ENCODE measurements at places on chromosomes 7 and 10.

- DNase-seq: no peak
Observed at GRCh38 chr10:81428456-81429134, 446.4 kb upstream of the NRG3 start.

DNA sequence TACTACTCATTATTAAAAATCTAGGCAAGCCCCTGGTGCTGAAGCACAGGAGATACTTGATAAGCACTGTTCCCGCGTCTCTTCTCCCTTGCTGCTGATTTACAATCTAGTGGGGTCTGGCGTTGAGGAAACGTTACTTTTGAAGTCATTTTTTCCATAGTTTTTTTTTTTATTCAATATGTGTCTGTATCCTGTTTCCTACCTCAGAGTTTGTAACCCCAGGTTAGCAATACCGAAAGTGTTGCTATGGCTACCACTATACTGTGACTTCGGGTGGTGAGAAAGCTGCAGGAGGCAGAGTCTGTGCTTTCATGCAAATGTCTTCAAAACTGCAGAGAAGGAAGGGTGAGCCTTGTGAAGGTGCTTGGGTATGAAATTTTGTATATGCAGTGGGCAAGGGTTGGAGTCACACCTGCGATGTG, 458.8 kb upstream of the GHITM start:
- DNase-seq: no peak

- DNase-seq: peak; percentile 37
Observed at GRCh38 chr7:35699796-35700305, 4.9 kb upstream of the HERPUD2 start.

DNA sequence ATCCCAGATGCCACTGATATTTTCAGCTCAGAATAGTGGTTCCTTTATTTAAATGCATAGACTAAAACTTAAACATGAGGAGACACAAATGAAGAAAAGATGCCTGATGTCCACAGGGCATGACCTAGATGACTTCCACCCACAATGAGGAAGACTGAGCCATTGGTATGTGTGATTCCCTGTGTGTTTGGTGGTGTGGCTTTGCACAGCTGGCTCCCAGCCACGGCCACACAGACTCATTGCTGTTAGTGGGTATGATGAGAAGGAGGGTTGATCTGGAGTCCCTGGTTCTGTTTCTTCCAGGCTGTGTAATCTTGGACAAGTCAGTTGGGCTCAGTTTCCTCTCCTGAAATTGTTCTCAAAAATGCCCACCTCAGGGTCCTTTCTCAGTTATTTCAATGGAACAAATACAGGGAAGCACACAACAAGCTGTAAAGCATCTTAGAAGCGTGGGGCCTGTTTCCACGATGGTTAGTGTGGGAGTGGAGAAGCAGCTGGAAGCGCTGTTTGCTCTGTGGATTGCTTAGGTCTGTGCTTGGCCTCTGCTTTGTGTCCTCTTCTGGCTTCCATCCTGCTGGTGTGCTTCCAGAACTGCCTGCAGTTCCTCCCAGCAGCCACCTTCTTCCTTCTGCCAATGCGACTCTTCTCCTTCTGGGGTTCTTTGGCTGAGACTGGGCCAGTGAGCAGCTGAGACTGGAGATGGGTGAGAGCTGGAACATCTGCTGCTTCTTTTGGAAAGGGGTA, 303.7 kb downstream of the BMPER start:
- DNase-seq: no peak

GRCh38 chr7:47670729-47671128, 88.8 kb upstream of the TNS3 start:
- DNase-seq: no peak

DNA sequence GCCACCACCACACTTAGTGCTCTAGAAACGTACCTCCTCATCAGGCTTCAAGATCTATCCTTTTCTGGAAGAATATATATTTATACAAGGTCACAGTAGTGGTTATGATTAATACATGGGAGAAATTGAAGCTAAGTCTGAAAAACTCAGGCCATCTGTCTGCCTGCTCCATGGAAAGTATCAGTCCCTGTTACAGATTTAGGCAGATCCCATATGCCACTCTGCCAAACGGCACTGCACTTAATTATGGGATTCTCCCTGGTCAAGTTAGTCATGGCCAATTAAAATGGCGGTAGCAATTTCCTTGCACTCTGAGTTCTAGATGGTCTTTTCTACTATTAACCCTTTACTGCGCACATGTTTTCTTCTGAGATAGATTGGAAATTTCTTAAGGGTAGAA, 740.0 kb downstream of the SUGCT start:
- no peak for DNase-seq

- no peak for DNase-seq
Observed at GRCh38 chr7:117862378-117862777, 10.9 kb downstream of the CTTNBP2 start.

DNA sequence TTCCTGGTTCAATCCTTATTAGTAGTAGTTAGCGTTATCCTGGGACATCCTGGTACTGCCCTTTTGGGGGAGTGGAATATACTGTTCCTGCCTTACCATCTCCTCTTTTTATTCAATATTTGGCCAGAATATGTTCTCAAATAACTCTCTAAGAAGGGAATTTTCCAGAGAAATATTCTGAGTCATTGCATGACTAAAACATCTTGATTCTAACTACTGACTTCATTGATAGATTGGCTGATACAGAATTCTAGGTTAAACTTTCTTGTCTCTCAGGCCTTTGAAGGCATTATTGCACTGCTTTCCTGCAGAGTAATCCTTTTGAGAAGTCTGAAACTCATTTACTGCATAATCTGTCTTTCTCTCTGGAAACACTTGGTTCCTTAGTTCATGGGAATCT, 275.5 kb upstream of the DGKB start:
- DNase-seq: peak; percentile 11

- DNase-seq: no peak
Observed at GRCh38 chr7:22296916-22297315, 60.0 kb downstream of the RAPGEF5 start.

GRCh38 chr10:55495555-55495954, 694.5 kb upstream of the PCDH15 start:
- DNase-seq: no peak

DNA sequence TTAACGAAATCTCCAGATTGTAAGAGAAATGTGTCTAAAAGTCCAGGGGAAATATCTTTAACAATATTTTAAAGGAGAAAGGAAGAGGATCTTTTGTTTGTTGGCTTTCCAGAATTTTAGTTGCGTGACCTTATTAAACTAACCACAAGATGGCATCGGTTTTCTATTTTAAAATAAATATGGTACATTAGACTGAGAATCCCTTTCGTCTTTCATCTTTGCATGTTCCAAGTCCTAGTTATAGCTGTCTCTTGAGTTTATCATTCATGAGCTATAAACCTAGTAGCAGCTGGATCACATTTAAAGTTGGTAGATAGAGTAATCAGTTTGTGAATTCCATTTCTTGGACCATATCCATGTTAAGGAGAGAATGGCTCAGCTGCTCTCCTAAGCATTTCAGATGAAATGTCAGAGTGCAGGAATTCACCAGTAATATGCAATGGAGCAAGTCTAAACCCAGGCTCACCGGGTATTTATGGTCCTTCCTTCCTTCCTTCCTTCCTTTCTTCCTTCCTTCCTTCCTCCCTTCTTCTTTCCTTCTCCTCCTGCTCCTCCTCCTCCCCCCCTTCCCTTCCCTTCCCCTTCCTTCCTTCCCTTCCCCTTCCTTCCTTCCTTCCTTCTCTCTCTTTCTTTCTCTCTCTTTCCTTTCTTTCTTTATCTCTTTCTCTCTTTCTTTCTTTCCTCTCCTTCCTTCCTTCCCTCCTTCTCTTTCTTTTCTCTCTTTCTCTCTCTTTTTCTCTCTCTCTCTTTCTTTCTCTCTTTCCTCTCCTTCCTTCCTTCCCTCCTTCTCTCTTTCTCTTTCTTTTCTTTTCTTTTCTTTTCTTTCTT, 57.8 kb upstream of the RAB18 start:
- DNase-seq: peak; percentile 64

DNA sequence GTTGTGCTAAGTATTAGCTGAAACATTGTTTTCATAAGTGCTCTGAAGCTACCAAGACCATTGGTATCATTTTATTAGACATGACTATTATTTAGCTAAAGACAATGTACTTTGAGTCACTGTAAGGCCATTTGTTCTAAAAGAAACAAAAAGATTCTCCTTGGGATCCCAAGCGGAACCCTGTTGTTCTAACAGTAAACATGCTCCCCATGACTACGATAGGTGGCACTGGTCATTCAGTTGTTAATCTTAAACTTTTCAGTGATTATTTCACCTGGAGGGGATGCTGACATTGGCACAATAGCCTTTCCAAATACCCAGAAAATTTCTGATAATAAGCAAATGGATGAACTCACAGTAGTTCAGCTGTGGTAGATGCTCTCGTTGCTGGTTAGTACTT, 715.0 kb downstream of the AUTS2 start:
- no peak for DNase-seq

DNA sequence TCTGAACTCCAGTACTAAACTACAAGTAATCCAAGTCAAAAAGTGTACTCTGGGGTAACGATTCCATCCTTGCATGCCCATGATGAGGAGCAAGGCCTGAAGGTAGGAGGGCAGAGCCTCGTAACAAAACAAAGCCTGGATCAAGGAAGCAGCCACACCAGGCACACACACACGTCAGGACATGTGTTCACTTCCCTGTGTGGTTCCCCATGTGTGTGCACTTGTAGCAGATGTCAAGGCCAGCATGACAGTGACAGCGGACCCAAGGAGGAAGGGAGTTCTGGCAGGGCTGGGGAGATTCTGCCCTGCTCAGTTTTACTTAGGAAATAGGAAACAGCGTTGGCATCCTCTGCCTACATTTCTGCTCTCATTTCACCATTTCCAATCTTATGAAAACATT, 92.8 kb downstream of the ALOX5 start:
- no peak for DNase-seq

DNA sequence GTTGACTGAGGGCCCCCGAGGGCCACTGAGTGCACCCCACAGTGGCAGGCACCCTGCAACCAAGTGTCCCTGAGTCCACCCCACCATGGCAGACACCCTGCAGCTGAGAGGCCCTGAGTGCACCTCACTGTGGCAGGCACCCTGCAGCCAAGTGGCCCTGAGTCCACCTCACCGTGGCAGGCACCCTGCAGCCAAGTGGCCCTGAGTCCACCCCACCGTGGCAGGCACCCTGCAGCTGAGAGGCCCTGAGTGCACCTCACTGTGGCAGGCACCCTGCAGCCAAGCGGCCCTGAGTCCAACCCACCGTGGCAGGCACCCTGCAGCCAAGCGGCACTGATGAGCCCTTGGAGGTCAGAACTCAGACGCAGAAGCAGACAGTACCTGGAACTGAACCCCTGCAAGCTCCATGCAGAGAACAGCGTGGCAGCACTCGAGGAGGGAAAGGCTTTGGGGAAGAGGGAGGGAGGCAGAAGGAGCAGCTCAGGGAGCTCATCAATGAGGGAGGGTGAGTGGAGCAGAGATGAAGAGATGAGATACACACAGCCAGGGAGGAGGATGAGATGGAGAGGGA, 156.5 kb downstream of the WDR37 start:
- DNase-seq: no peak

GRCh38 chr10:13448216-13448615, 80.6 kb downstream of the BEND7 start:
- DNase-seq: no peak

DNA sequence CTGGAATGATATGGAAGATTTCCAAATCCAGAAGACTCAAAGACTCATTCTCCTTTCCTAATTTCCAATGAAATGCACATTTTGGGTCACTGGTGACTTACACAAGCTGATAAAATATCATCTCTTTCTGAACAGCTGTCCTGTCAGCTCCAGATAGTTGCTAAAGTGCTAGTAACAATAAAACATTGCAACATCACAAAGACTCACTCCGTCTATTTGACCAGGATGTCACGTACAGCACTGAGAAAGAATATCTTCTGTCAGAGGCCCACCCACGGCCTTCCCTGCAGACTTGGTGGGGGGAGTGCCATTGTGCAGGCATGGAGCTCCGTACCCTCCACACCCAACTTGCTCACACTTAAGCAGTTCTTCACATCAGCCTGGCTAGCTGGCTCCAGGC, 78.9 kb upstream of the EGR2 start:
- peak; percentile 35 for DNase-seq

GRCh38 chr7:84264396-84264795, 69.8 kb upstream of the SEMA3A start:
- peak; percentile 31 for DNase-seq

DNA sequence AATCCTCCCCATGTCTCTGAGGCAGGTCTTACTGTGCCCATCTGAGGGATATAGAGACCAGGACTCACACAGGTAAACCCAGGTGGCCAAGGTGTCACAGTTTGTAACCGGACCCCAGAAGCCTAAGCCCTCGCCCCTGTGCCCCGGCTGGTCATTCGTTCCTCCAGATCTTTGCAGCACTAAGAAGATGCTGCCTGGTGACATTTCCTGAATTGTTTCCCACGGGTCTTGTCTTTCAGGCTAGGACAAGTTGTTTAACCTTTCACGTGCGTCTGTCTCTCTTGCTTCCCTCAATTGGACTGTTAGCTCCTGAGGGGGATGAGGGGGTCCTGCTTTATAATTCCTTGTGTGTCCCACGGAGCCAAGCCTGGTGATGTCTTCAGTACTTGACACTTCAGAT, 158.0 kb downstream of the KCNMA1 start:
- DNase-seq: no peak

DNA sequence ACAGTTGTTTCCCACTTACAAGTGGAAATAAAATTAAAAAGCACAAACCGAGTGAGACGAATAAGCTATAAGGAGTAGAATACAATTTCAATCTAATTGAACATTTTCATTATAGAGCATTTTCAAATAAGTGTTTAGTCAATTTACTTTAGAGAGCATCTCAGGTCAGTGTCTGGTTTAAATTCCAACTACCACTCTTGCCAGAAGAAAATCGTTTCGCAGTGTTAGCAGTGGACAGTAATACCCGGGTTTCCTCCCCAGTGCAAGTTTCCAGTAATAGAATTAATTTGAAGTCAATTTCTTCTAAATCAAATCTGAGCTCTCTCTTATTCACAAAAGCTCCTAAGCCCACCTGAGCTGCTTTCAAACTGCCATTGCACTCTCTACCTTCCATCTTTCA, 45.7 kb downstream of the CREB3L2 start:
- DNase-seq: no peak

GRCh38 chr10:114362826-114363355, 41.4 kb downstream of the AFAP1L2 start:
- no peak for DNase-seq

DNA sequence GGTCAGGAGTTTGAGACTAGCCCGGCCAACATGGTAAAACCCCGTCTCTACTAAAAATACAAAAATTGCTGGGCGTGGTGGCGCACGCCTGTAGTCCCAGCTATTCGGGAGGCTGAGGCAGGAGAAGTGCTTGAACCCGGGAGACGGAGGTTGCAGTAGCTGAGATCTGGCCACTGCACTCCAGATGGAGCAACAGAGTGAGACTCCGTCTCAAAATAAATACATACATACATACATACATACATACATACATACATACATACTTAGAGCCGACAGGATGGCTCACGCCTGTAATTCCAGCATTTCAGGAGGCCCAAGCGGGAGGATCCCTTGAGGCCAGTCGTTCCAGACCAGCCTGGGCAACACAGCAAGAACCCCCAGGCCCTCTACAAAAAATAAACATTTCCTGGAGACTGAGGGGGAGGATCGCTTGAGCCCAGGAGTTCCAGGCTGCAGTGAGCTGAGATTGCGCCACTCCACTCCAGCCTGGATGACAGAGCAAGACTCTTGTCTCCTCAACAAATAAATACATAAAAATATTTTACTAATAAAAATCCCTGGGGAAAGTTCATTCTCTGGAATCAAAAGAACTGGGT, 90.9 kb upstream of the TNRC18 start:
- no peak for DNase-seq

GRCh38 chr7:157662110-157662791, 325.4 kb downstream of the DNAJB6 start:
- DNase-seq: no peak
